ENCODE measurements at places on chromosomes 1 and 21.

GRCh38 chr1:228783418-228784040, 48.2 kb downstream of the RHOU start:
- no peak for DNase-seq

GRCh38 chr1:113859478-113860175, 11.9 kb downstream of the PTPN22 start:
- DNase-seq = no peak

- no peak for DNase-seq
These were observed 6.7 kb downstream of the ZNF648 start for GRCh38 chr1:182054698-182055326.

- no peak for DNase-seq
These were observed 5.8 kb upstream of the ERG start for GRCh38 chr21:38504066-38504465.

- DNase-seq = no peak
These were observed 56.3 kb downstream of the POU2F1 start for GRCh38 chr1:167276969-167277368.

GRCh38 chr1:196425513-196425912, 182.7 kb downstream of the KCNT2 start:
- DNase-seq = no peak

DNA sequence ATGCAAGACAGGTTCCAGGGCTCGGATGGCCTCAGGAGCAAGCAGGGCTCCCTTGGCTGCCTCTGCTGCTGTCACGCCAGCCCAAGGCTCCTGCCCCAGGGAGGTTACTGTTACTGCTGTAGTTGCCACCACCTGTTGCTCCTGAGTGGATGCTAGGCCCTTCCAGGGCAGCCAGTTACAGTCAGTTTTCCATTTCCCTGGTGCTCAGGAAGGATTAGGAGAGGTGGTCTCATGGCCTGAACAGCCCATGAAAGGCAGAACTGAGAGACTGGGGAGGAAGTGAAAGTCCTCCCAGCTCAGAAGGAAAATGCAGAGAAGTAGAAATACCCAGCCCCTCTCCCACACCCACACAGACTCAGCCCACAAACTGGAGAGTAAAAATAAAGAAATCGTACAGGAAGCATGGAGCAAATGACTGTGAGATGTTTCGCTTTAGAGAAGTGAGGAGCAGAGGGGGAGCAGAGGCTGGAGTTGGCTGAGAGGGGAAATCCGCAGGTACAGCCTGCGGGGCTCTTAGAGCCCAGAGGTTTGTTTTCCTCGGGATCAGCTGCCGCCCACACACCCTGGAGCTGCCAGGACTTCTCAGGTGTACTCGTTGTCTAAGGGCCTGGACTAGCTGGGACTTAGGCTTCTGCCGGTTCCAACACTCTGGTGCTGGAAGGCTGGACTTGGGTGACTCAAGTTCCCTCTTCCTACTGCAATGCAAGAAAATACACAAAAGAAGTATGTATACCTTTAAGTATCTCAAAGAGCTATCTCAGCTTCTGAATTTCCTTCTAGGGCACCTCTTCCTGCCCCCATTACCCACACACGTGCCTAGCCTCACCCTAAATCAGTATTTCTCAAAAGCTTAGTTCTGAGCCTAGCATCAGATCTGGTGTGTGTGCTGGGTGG, 2.3 kb downstream of the IL6R start:
- DNase-seq = no peak

- DNase-seq = no peak
These were observed 132.4 kb upstream of the TIAM1 start for GRCh38 chr21:31476263-31477022.

GRCh38 chr1:101237229-101237837, 514 bp downstream of the S1PR1 start:
- no peak for DNase-seq

- peak; percentile 94 for DNase-seq
These were observed 553 bp downstream of the TTC3 start for GRCh38 chr21:37073417-37074196.

- DNase-seq = no peak
These were observed 157.9 kb upstream of the RAB4A start for GRCh38 chr1:229112832-229113548.

GRCh38 chr1:8421721-8422120, 103.8 kb downstream of the SLC45A1 start:
- no peak for DNase-seq

DNA sequence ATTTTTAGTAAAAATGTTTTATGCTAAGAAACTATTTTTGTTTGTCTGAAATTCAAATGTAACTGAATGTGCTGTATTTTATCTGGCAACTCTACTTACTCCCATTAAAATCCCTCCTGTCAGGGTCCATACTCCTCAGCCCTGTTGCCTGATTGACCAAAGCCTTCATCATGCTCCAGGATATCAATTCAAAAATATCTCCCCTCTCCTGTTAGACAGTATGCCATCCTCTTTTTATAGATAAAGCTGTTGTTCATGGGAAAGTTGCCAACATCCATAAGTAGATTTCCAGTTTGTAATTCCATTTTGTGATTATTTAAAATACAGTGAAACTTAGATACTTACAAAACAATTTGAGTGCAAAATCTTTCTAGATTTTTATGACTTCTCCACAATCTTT, 65.7 kb downstream of the DTL start:
- no peak for DNase-seq

DNA sequence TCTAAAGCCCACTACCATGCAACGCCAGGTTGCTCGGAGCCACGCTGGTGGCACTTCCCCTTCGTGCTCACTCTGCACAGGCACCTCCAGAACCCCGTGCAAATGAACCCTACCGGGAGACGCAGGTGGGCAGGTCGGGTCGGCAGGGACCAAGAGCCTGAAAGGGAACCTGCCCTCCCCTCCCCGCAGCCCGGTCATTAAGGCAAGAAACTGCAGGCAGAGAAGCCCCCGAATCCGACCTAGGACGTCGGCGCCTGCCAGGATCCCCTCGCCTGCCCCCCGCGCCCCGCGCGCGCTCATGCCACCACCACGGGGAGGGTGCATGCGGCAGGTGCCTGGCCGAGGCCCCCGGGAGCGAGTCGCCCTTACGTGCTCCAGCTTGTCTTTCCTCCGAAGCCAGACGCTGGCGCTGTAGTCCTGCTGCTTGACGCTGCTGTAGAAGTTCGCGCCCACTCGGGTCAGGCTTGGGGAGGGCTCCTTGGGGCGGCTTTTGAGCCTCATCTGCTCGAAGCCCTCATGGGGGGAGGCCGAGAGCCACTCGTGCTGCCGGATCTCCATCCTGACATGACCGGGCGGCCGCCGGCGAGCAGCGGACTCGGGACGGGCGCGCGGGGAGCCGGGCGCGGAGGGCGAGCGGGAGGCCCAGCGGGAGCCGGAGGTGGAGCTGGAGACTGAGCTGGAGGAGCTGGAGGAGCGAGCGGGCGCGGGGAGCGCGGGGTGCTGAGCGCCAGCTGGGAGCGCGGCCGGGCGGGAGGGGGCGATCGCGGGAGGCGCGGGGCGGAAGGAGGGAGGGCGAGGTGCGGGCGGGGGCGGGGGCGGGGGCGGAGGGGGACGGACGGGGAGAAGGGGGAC, 552 bp downstream of the PLD5 start:
- peak; percentile 31 for DNase-seq

DNA sequence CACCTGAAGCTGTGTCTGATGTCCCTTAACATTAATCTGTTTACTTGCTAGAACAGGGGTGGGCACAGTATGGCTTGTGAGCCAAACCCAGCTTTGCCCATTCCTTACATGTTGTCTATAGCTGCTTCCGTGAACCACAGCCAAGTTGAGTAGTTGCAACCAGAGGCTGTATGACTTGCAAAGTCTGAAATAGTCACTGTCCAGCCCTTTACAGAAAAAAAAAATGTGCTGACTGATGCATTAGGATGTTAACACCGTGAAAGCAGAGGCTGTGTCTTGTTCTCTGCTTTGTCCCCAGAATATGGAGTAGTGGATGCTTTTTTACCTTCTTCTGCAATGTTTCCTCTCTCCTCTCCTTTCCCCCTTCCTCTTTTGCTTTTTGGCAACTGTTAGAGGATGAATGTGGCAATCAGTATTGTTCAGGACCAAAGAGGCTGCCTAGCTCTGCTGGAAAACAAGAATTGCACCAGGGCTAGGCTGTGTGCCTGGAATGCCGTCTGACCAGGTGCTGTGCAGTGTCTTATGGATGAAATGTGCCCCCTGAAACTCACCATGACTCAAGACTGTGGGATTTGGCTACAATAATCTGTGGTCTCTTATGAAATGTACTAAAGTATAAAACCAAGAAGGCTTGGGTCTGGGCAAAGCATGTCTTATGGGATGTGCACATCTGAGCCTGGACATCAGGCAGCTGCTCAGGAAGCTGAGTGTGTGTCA, 79.6 kb upstream of the GCLM start:
- no peak for DNase-seq

DNA sequence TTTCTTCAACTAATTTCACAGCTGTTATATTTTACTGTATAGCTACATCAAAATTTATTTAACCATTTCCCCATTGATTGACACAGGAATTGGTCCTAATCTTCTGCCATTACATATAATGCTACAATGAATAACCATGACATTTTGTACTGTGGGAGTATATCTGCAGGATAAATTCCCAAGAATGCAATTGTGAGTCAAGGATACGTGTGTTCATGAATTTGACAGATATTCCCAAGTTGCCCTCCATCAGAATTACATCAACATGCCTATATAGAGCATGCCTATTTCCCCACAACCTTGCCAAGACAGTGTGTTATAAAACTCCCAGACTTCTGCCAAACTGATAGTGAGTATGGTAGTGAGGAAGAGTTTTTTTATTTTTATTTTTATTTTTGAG, 2.7 kb upstream of the TIE1 start:
- no peak for DNase-seq

DNA sequence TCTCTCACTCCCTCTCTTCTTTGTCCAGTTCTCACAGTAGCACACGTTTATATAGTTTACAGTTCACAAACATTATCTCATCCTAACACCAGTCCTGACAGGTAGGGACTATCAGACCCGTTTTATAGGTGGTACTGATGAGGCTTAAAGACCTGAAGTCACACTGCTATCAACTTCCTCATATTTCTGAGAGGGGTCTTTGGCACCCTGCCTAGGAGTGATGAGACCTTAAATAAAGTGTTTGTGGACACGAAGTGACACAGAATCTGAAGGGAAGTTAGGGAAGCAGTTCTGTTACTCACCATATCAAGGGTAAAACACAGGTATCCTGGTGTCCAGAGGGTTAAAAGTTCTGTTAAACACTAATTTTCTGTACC, 590 bp upstream of the TACSTD2 start:
- DNase-seq = no peak

GRCh38 chr1:11989669-11990068, 9.4 kb downstream of the MFN2 start:
- no peak for DNase-seq

- DNase-seq = no peak
These were observed 106.8 kb downstream of the EPHB2 start for GRCh38 chr1:22817462-22817861.

DNA sequence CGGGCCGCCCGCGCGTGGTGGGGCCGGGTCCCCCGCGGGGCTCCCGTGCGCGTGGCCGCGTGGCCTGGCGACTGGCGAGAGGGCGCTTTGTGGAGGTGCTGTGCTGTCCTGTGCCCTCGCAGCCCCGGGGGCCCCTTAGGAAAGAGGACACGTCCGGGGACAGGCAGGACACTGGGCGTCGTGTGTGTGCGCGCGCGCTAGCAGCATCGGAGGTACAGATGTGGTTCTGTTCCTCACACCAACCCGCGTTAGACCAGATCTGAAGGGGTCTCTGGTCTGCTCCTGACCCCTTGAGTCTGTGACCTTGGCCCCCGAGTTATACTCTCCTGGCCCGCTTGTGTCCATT, 489 bp downstream of the ACTN2 start:
- DNase-seq = no peak

DNA sequence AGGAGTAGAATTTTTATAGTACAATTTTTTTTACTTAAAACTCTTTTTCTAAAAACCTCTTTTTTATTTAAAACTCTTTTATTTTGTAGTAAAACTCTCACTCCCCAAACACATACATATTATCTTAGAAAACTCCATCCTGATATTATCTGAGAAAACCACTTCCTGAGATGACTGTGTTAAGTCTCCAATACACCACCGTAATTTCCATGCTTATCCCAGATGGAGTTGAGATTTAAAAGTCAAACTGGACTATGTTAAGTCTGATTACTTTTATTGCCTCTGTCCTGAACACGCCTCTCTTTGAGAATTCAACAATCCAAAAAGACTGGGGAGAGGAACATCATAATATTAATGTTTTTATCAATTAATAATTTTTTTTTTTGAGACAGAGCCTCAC, 3.7 kb downstream of the SEC16B start:
- no peak for DNase-seq

GRCh38 chr1:56967900-56968832, 2.4 kb upstream of the C8B start:
- no peak for DNase-seq

Measured in upper lobe of left lung (tissue), 6 donors.